ENCODE measurements at places on chromosomes 11 and 22.
A peak's percentile ranks its signal among the peaks of the same experiment; 100 is the strongest.

DNA sequence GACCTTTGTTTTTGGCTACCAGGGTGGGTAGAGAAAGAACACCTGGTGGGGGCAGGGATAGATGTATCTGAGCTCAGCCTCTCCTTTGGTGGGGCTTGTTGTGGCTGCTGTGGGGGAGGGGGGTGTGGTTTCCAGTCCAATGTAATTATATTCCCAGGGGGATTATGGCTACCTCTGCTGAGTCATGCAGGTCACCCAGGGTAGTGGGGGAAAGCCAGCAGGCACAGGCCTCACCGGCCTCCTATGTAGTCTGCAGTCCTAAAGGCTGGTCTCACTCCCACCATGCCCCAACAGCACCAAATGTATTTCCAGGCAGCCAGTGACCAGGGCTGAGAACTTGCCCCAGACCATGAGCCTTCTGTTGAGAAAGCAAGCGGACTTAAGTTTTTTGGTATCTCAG, 119.6 kb downstream of the DYNC2H1 start:
- no peak for DNase-seq

GRCh38 chr11:97786961-97787360, 1233.8 kb upstream of the CNTN5 start:
- no peak for DNase-seq

DNA sequence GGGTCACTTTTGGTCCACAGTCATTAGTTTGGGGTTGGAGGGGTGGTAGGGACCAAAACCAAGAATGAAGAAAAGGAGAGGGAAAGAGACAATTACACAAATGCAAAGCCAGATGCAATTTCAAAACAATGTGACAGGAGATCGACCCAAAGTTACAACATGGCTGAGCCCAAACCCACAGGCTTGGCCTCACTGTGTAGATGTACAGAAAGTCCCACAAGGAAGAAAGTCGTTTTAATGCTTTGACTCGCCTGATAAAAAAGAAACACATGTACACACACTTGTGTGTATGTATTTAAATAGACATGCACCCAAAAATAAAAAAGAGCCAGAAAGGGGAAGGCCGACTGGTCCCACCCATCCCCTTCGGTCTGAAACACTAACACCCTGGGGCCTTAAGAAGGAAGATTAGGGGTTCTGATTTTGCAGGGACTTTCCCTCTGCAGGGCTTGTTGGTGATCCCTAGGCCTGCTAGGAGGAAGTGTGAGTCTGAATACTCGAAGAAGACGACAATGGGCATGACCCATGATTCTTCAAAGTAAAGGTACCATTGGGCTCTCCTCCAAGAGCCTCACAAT, 104.1 kb downstream of the ETS1 start:
- no peak for DNase-seq

DNA sequence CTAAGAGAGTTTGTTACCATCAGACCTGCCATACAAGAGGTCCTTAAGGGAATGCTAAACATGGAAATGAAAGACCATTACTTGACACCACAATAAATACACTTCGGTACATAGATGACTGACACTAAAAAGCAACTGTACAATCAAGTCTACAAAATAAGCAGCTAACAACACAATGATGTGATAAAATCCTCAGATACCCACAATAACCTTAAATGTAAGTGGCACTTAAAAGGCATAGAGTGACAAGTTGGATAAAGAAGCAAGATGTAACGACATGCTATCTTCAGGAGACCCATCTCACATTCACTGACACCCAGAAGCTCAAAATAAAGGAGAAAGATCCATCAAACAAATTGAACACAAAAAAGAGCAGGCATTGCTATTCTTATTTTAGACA, 107.6 kb downstream of the LRRC4C start:
- no peak for DNase-seq

DNA sequence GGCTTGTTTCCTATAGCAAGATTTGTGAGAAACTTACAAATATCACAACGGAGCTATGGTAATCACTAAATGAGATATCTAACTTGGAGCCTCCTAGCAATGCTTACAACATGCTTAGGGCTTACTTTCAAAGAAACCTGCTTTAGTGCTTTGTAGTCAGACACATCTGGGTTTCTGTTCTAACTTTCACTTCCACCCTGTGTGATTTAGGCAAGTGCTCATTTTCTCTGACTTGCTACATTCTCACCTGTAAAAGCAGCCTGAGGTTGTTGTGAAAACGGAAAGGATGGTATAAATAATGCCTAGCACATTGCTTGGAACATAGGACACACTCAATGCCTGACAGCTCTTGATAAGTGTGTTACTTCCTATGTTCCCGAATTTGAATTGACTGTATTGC, 45.6 kb downstream of the LRRC4C start:
- DNase-seq, result no peak

GRCh38 chr11:61826930-61827570, 1.1 kb upstream of the FADS2 start:
- no peak for DNase-seq

DNA sequence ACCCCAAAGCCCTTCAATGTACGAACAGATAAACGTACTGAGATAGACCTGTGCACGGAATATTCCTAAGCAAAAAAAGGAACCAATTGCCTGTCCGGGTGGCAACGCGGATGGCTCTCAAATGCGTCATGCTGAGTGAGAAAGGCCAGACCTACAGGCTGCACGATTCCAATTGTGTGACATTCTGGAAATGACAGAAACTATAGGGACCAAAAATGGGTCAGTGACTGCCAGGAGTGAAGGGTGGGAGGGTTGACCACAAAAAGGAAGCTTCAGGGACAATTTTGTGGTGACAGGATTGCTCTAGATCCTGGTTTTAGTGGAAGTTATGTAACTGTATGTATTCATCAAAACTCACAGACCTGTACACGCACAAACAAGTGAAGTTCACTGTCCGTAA, 24.0 kb upstream of the SYT8 start:
- DNase-seq, result no peak

- no peak for DNase-seq
Measured at GRCh38 chr11:42960521-42961088, 351.2 kb upstream of the API5 start.

DNA sequence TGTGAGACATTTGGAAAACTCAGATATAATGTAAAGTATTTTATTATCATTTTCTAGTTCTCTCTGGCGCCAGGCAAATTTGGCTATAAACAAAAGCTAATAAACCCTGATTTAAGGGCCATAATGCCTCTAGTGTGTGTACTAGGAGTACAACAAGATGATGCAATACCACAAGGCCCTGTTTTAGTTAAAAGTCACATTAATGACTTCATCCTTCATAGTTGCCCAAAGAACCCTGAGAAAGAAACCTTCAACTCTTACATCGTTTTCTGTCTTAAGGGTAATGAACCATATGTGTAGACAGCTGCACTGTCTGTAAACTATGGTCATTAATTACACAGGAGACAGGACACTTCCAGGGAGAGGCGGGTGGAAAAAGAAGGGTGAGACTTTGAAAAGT, 538.4 kb downstream of the FAM181B start:
- DNase-seq, result no peak

DNA sequence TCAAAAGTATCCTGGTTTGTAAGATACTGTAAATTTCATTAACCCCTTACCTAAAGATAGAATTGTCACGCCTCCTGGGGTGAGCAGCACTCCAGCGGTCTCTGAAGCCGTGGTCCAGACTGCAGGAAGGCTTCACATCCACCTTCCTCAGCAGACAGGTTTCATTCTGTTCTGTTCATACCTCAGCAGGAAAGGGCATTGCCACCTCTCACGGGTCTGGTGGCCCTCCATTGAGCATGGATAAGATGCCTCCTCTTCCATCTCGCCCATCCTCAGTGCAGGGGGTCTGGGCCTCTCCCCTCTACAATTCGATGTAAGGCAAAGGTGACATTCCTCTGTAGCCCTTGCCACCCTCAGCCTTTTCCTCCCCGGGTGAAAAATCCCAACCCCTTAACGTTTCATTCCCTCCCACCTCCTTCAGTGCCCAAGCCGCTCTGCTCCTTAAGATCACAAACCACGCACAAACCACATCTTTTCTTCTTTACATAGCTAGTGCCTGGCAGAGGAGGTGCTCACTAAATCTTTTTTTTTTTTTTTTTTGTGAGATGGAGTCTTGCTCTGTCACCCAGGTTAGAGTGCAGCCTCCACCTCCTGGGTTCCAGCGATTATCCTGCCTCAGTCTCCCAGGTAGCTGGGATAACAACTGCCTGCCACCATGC, 28.5 kb downstream of the RPUSD4 start:
- DNase-seq, result no peak

- DNase-seq, result no peak
Measured at GRCh38 chr11:127074151-127074761, 73.7 kb upstream of the KIRREL3 start.

GRCh38 chr11:67051180-67051893, 5.3 kb upstream of the RHOD start:
- no peak for DNase-seq

DNA sequence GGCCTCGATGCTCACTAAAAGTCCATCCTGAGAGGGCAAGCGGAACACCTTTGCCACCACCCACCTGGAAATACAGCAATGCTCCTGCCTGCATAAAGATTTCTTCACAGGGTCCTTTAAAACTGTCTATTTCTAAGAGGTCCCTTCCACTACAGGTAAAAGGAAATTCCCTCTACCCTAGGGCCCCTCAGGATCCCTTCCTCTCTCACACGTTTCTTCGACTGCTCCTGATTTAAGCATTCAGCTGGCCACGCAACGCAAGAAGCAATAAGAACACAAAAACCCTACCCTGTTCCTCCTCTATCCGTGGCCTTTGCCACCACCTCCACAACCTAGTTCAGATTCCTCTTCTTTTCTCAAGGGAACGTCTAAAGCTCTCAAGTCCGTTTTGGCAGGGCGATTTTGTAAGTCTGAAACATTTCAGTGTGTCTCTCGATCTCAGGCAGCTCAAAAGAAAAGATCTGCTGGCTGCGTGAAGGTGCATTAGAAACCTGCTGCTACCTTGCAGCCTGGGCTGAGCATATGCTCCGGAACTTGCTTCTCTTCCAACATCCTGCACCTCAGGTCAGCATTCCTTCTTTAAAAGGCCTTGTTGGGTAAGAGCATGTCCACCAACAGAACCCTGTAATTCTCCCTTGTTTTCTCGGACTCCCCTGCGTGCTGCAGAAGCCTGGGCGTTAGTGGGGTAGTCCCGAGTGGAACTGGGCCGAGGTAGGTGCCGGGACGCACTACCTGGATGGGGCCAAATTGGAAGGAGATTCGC, 1.6 kb downstream of the LGR4 start:
- no peak for DNase-seq

- no peak for DNase-seq
Measured at GRCh38 chr11:95093548-95093947, 3.9 kb downstream of the ENDOD1 start.

- no peak for DNase-seq
Measured at GRCh38 chr11:562046-562645, 1.4 kb downstream of the RASSF7 start.

- no peak for DNase-seq
Measured at GRCh38 chr11:129453293-129453721, 77.7 kb downstream of the BARX2 start.

- DNase-seq, result no peak
Measured at GRCh38 chr11:99535819-99536218, 515.1 kb downstream of the CNTN5 start.

DNA sequence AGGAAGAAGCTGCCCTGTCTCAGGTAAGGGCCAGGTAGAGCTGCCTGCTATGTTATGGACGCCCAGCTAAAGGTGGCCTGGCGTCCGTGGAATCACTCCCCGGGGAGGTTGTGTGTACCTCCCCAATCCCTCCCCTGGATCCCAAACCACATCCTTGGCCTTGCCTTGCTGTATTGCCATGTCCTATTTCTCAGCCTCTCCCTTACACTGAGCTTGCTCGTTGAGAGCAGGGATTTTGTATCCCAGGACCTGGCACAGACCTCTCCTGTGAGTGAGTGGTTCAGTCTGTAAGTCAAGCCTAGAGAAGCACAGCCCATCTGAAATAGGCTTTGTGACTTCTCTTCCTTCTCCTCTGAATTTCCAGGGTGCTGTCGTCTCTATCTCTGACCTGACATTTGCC, 53.9 kb downstream of the TRAF6 start:
- DNase-seq, result no peak

GRCh38 chr11:44263738-44264437, 46.1 kb downstream of the ALX4 start:
- DNase-seq, result no peak

GRCh38 chr22:31504282-31504681, 7.9 kb downstream of the SFI1 start:
- DNase-seq, result no peak

- DNase-seq, result no peak
Measured at GRCh38 chr11:46718155-46719019, 626 bp upstream of the F2 start.

- DNase-seq, result no peak
Measured at GRCh38 chr11:92226331-92227229, 2.0 kb downstream of the FAT3 start.

DNA sequence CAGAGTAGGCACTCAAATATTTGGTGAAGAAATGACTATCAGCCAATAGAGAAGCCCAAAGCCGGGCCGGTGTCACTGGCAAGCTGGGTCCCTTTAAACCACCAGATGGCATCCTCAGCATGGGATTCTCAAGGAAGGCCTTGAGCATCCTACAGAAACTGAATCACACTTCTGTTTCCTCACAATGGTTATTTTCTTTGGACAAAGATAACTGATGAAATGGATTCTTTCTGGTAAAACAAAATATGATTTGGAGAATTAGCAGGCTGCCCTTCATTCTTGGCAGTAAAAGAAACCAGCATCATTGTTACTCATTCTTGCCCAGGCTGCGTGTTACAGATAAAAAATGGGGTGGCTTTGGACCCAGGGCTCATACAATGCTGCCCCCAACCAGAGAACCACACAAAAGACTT, 30.3 kb upstream of the ASPHD2 start:
- peak; percentile 41 for DNase-seq

DNA sequence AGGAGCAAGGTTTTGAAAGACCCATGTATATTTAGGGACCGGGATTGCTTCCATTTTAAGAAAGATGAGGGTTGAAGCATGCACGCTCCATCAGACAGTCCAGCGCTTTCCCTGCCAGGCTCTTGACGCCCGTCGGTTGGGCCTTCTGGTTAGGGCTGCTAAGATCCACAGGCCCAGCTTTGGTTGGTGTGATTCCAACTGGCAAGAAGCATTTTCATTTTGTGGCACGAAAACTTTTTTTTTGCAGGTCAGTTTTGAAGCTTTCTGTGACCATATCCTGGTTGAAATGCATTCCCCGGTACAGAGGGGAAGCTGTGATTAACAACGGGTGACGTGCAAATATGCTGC, 34.3 kb upstream of the MPPED1 start:
- no peak for DNase-seq

DNA sequence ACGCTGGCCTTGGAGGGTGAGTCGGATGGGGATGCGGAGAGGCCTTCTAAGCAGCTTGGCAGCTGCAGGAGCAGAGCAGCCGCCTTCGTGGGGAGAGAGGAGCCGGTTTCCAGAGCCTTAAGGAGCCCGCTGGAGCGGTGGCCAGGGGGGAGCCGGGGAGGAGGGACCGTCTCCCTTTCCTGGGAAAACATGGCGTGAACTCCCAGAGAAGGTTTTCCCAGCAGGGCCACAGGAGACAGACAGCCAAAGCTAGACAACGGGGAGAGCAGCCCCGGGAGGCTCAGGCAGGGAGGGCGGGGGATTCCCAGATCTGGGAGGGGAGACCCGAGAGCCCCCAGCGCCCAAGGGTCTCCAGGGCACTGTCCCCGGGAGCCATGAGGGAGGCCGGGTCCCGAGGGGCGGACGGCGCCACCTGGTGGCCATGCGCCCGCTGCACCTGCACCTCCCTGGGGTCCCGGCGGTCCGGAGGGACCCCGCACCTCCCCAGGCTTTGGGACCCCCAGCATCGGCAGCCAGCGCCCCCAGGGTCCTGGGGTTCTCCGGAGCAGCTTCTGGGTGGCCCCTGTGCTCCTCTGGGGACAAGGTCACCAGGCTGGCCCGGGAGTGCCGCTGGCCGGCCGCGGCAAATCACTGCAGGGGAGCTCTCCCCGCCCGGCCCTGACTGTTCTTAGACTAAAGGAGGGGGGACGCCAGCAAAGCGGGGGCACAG, 2.4 kb upstream of the SYT8 start:
- DNase-seq, result peak; percentile 64

All from stimulated activated CD4-positive, alpha-beta T cell treated with anti-CD3 and anti-CD28 coated beads, TNF-alpha, amount 100 ng/mL, for 48 hours (primary cell).